ENCODE measurements at places on chromosomes 1 and 21.

DNA sequence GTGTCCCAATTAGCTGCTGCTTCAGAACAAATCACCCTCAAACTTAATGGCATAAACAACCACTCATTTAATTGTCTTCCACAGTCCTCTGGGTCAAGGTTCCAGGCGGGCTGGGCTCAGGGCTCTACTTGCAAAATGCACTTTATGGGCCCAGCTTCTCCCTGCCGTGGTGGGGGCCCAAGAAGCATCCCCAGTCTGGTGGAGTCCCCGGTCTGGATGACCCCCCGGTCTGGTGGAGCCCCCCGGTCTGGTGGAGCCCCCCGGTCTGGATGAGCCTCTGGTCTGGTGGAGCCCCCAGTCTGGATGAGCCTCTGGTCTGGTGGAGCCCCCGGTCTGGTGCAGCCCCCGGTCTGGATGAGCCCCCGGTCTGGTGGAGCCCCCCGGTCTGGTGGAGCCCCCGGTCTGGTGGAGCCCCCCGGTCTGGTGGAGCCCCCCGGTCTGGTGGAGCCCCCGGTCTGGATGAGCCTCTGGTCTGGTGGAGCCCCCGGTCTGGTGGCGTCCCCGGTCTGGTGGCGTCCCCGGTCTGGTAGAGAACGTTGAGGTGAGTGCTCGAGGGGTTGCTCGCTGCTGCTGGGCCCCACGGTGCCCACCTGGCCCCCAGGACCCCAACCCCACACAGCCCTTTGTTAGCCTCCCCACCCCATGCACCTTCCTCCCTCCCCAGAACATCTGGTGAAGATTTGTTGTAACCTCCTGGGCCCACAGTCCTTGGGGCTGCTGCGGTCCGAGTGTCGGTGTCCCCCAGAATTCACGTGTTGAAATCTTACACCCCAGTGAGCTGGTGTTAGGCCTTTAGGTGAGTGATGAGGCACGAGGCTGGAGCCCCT, 33.8 kb downstream of the POFUT2 start:
- no peak for DNase-seq

GRCh38 chr1:56227401-56227800, 352.0 kb downstream of the PLPP3 start:
- DNase-seq, result no peak

DNA sequence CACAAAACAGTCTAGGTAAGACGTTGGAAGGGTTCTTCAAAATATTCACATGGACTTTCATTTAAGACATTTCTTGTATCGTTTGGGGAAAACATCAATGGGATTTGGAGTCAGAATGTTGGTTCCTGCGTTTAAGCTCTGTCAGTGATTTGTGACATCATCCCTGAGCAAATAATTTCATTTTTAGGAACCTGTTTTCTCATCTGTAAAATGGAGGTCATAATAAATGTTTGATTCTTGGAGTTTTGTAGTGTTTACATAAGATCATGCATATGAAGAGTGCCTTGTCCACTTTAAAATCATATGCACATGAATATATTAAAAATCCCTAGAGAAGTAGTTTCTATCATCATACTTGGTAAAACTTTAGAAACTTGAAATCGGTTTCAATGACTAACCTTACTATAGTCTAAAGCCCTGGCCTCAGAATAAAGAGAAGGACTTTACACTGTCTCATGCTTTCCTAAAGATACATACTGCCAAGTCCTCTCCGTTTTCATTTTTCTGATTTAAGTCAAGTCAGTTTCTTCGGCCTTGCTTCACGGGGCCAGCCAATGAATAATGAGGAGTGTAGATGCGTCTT, 178.4 kb downstream of the ADSS2 start:
- no peak for DNase-seq

DNA sequence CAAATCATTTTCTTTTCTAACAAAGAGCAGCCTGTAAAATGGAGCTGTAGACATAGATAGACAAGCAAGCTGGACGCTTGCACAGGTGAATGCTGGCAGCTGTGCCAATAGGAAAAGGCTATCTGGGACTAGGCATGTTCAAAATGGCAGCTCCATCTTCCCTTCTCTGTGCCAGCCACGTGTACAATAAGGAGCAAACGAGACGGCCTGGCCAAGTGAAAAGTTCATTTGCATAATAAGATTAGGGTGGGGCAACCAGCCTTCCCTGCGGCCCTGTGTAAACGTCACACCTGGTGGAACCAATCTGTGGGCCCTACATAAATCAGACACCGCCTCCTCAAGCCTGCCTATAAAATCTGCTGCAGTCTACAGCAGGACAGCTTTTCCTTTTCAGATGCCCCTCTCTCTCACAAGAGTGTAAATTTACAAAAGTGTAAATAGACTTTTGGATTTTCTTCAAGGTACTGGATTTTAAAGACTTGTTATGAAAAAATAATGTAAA, 16.6 kb upstream of the EDEM3 start:
- DNase-seq, result no peak

- no peak for DNase-seq
These were observed 8.0 kb downstream of the C1orf167 start for GRCh38 chr1:11770011-11770410.

DNA sequence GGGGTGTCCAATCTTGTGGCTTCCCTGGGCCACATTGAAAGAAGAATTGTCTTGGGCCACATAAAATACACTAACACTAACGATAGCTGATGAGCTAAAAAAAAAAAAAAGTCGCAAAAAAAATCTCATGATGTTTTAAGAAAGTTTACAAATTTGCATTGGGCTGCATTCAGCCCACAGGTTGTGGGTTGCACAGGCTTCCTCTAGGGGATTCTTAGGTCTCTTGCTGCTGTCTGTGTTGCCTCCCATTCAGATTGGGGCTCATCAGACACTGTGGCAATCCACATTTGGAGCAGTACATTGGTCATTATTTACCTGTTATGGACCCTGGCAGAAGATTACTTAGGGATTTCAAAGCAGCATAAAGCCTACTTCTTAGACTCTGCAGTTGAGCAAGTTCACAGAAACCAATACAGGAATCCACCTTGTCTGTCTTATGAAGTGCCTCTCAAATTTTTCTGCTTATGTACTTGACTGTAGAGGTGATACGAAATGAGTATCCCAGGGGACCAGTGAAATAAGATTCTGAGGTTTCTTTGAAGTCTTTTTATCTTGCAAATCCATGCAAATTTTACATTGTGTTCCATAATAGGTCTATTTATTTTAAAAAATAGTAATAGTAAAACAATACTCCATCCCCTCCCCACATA, 205.5 kb downstream of the RPS6KC1 start:
- DNase-seq, result no peak

DNA sequence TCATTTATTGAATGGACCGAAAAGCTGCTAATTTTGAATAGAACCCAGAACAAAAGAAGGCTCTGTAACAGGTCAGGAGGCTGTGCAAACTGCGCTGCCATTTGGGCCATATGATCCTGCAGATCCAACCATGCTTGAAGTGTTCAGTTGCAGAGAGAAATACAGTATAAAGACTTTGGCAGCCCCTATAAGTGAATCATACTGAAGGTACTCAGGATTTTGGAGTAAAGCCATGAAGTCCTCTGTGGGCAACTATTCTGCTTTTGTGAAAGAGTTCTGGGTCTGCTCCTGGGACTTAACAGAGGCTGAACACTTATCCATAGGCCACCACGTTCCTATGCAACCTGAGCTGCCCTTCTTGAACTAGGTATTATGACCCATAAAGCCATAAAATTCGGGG, 1613.6 kb upstream of the PRMT6 start:
- DNase-seq, result no peak

- no peak for DNase-seq
These were observed 45.7 kb downstream of the MAP3K21 start for GRCh38 chr1:233373226-233373625.

- DNase-seq, result no peak
These were observed 13.3 kb downstream of the F3 start for GRCh38 chr1:94528299-94528698.

GRCh38 chr1:29183287-29183686, 1.6 kb upstream of the SRSF4 start:
- DNase-seq, result no peak

DNA sequence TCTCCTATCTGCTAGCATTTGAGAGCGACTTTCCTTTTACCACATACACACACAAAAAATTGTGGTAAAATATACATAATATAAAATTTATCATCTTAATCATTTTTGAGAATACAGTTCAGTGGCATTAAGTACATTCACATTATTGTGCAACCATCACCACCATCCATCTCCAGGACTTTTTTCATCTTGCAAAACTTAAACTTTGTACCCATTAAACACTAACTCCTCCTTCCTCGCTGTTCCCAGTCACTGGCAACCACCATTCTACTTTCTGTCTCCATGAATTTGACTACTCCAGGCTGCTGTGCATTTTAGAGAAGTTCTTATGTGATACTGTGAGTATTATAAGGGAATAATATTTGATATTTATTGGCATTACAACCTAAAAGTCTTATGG, 181.3 kb downstream of the C1orf21 start:
- DNase-seq, result no peak

DNA sequence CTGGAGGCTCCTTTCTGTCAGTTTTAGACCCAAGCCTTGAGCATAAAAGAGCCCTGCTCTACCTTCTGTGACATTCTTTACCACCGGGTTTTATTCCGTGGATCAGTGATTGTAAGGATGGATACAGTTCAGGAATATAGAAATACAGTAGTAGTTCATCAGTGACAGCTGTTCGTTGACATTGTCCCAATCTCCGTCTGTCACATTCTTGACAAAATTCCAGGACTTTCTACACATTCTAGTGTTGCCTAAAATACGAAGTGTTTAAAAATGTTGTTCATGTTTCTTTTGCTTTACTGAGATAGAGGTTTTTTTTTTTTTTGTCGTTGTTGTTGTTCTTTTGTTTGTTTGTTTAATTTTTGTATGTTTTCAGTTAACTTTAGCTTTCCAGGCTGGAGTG, 29.9 kb downstream of the MAP10 start:
- DNase-seq, result no peak

- DNase-seq, result no peak
These were observed 996.7 kb upstream of the ADGRL4 start for GRCh38 chr1:80003250-80003649.

DNA sequence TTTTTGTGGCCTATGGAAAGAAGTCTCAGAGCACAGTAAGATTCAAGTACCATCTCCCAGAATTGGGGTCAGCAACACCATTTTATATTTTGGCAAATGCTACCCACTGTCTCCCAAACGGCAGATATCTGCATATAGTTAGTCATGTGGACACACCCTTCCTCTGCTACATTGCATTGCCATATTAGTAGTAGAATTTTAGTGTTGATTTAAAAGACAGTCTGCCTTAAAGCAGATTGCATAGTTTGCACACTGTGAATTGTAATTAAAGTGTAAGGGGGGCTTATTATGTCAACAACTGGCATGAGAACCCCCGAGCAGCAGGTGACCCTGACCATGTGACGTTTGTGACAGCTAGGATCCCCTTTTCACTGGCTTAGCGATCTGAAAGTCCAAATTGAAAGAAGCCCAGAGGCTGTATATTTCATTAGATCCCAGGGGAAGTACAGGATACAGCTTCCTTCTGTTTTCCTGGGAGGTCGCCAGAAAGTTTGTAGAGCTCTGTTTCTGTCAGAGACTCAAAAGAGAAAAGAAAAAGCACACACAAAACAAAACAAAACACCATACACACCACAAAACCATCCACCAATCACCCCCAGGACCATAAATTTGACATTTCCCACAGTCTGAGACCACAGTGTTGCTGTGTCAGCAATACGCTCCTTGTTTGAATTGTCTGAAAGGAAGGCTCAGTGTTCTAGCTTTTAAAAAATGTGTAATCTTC, 172.4 kb downstream of the NFIA start:
- DNase-seq, result no peak

DNA sequence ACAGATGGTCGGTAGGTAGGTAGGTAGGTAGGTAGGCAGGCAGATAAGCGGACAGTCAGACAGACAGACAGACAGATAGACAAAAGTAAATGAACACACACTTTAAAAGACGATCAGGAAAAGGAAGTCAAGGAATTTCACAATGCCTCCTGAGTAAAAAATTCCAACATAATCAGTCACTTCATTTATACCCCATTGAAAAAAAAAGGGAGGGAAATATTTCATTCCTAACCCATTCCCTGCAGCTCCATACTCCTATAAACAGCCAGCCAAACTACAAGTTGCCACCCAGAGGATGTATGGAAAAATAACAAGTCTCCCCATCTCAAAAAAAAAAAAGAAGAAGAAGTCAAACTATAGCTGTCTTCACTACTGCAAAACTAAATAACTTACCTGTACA, 43.4 kb downstream of the ZZZ3 start:
- DNase-seq, result no peak

DNA sequence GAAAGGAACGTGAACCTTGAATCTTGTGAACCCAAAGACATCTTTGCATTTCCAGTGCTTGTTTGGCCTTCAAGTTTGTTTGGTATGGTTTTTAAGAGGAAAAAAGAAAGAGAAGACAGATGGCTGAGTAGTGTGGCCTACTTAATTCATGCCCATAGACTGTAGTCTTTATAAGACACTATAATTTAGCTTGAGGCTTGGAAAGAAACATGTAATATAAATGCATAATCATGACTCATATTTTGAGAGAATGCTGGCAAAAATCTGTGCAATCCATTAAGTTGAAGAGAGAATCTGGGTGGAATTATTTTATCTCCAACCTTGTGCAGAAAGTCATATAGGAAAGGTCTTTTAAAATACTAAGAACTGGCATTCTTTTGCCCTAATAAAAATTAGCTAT, 179.3 kb downstream of the SIPA1L2 start:
- DNase-seq, result no peak

GRCh38 chr1:75575837-75576236, 35.1 kb downstream of the SLC44A5 start:
- DNase-seq, result no peak

DNA sequence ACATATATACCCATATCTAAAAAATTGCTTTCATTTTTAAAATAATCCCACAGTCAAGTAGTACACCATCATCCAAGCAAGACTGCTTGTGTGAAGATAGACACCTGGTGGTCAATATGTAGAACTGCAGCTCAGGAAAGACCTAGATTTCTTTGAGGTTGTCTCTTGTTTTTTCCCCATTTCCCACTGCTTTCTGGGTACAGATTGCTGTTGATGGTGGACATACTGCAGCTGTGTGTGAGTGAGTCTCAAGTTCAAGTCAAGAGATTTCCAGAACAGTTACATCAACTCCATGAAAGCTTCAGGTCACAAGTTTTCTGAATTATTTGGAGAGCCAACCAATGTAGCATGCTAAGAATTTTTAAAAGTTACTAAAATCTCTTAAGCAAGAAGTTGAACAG, 306.4 kb downstream of the DUSP10 start:
- DNase-seq, result no peak

DNA sequence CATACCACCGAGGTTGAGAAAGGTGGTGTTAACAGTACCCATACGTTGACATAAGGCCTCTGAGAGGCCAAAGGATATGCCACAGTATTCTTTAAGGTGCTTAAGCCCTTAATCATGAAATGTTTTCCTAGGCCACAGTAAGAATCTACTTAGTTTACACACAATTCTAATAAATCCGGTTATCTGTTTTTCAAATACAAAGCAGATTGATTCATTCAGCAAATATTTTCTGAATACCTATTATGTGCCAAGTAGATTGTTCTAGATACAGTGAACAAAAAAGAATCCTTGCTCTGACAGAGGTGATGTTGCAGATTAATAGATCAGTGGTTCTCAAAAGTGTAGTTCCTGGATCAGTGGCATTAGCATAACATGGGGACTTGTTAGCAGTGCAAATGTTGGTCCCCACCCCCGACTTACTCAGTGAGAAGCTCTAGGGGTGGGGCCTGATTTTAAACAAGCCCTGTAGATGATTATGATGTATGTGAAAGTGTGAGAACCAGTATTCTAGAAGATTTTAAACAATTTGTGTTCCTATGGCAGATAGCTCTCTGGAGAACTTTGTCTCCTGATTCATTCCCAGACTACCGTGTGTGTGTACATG, 61.6 kb downstream of the NFIA start:
- DNase-seq, result no peak

GRCh38 chr1:205658943-205659581, 21.2 kb downstream of the SLC45A3 start:
- peak; percentile 46 for DNase-seq

- no peak for DNase-seq
These were observed 5.8 kb upstream of the AJAP1 start for GRCh38 chr1:4648657-4649056.
